ENCODE measurements at places on chromosomes 1 and 21. TPM values are rescaled to one million over a fixed set of nuclear protein-coding genes. Genes with fewer than 3 reads are reported as not detected.

Gene CHAF1B
- total RNA-seq: 0.49 TPM

Gene KRTAP13-2
- total RNA-seq: not detected

Gene CTSK
- 547 TPM for total RNA-seq

Gene PTPRF
- 23.6 TPM for total RNA-seq

Gene PGBD2
- 3.1 TPM for total RNA-seq

Gene LENEP
- total RNA-seq: not detected

Gene IRF6
- 3.1 TPM for total RNA-seq

Gene ZNF695
- total RNA-seq: 0.82 TPM

Gene GPATCH4
- 12.2 TPM for total RNA-seq

Gene ZFYVE9
- 38.8 TPM for total RNA-seq

Gene SMPDL3B
- 0.09 TPM for total RNA-seq

Gene TEX38
- not detected for total RNA-seq

Gene DMBX1
- not detected for total RNA-seq

Gene BCL2L15
- not detected for total RNA-seq

Gene C8B
- total RNA-seq: not detected
